Activated CD8-positive, alpha-beta T cell treated with anti-CD3 and anti-CD28 coated beads, Interleukin-2, amount 10 ng/mL, durations not matched to agents 7 days and 5 days (primary cell): ENCODE measurements at places on chromosomes 3 and 15.

DNA sequence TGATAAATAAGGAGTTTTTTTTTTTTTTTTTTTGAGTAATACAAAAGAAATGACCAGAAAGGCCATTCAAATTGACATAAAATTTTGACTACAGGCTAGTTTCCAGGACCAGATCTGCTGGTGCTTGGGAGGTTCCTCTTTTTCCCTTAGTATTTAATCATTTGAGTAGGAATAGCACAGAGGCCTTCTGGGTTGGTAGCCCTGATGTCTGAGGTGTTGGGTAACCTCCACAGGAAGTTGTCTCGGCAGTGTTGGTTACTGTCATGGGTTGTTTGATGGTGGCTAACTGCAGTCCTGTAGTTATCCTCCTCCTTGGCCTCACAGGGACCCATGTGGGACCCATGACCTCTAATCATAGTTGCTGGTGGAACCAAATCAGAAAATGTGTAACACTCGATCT is 91.1 kb downstream of the USP13 start:
- H3K27ac ChIP-seq: no peak overlapping the region
- H3K4me1 ChIP-seq: peaks cover 13% of the 10 kb centered on the region
- no peak overlapping the region for H3K4me3 ChIP-seq
- peaks cover 11% of the 10 kb centered on the region for H3K36me3 ChIP-seq
- H3K27me3 ChIP-seq: no peaks in the 10 kb centered on the region
- no peak for DNase-seq

GRCh38 chr3:24048843-24049242 is 103.8 kb downstream of the NR1D2 start:
- H3K27me3 ChIP-seq: no peaks in the 10 kb centered on the region
- H3K36me3 ChIP-seq: no peaks in the 10 kb centered on the region
- no peak overlapping the region for H3K27ac ChIP-seq
- no peak for DNase-seq
- H3K4me1 ChIP-seq: no peaks in the 10 kb centered on the region

DNA sequence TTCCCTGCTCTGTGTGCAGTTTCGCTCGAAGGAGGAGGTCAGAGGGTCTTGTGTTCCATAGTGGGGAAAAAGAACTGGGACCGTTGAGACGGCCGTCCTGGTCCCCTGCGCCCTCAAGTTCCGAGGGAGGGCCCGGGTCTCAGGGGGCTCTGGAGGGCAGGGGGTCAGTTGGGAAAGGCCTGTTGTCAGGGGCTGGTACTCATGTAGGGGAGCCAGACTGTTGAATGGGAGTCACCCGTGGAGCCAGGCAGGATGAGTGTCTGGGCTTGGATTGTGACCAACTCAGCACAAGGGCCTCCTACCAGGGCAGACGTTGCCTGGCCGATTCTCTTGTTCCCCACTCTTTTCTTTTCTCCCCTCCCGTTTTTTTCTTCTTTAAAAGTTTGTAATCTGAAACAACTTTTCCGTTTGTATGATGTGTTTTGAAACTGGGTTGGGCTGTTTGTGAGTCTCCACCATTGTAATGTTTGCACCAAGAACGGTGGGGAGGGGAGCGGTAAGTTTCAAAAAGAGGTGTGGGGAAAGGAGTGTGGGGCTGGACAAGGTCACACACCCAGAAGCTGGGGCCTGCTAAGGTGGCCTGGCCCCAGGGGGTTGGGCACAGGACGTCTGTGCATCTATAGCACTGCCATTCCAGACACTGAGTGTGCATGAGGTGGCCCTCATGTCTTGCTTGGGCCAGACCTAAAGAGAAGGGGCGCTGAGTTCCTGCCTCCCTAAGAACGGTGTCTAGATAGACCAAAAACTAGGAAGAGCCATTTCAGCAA is 1.1 kb downstream of the CMTM7 start:
- H3K4me3 ChIP-seq: peak overlapping the region; percentile 98
- peaks cover 23% of the 10 kb centered on the region for H3K36me3 ChIP-seq
- H3K27ac ChIP-seq: peak overlapping the region; percentile 92
- peaks cover 57% of the 10 kb centered on the region for H3K4me1 ChIP-seq
- no peaks in the 10 kb centered on the region for H3K27me3 ChIP-seq

GRCh38 chr3:73216310-73216709 is 154.9 kb downstream of the EBLN2 start:
- no peak overlapping the region for H3K27ac ChIP-seq
- DNase-seq: no peak
- H3K36me3 ChIP-seq: no peaks in the 10 kb centered on the region
- peaks cover 2% of the 10 kb centered on the region for H3K27me3 ChIP-seq
- H3K4me3 ChIP-seq: no peak overlapping the region

- peaks cover 37% of the 10 kb centered on the region for H3K27me3 ChIP-seq
- no peak overlapping the region for H3K27ac ChIP-seq
- no peaks in the 10 kb centered on the region for H3K36me3 ChIP-seq
- H3K4me3 ChIP-seq: no peak overlapping the region
These were observed 64.1 kb downstream of the CCDC33 start for GRCh38 chr15:74300057-74300795.

DNA sequence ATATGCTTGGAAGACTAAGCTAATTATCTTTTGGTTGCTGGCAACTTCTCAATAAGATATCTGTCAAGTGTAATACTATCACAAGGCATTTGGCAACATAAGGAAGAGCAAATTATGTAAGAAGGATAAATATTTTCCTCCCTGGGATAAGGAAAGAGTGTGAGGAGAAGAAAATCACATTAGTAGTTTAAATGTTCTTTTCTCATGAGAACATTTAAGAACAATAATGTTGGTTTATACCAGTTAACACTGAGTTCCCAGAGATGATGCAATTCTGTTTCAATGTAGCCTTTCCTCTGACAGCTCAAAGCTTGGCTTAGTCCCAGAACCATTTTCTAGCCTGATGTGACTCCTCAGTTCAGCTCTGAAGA is 66.1 kb upstream of the NPHP3 start:
- H3K4me3 ChIP-seq: no peak overlapping the region
- H3K27ac ChIP-seq: no peak overlapping the region
- DNase-seq: no peak
- peaks cover 2% of the 10 kb centered on the region for H3K27me3 ChIP-seq

DNA sequence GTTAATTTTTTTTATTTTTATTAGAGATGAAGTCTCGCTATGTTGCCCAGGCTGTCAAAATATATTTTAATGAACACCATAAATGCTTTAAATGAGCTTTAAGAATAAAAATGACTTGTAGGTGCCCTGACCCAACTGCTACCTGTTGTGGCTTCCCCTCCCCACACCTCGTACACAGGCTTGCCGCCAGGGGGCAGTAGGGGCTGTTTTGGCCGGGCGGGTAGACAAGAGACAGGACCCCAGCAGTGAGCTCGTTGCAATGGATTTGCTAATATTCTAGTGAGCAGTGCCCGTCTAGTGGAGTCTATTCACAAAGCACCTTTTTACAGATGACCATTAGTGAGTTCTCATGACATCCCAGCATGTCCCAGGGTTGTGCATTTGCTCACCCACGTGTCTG is 418.1 kb downstream of the OCA2 start:
- no peak overlapping the region for H3K4me3 ChIP-seq
- DNase-seq: no peak
- H3K27ac ChIP-seq: no peak overlapping the region
- H3K4me1 ChIP-seq: no peaks in the 10 kb centered on the region
- no peaks in the 10 kb centered on the region for H3K36me3 ChIP-seq

DNA sequence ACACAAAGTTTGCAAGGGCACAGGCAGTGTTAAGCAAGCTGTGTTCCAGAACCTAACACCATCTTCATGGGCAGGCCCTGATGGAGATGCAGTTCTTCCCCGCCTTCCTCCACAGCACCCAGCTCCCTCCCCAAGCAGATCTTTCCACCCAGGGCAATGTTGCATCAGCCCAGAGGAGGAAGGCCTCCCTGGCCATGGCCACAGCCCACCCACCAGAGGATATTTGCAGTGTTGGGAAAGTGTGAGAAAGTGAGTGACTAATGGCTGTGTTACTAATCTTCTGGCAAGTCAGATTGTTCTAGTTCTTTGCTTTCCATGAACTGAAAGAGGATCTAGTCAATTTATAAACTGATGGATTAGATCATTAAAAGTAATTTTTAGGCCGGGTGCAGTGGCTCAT is 42.0 kb upstream of the ATP10A start:
- H3K36me3 ChIP-seq: no peaks in the 10 kb centered on the region
- H3K27me3 ChIP-seq: no peaks in the 10 kb centered on the region
- H3K4me1 ChIP-seq: peaks cover 23% of the 10 kb centered on the region
- no peak overlapping the region for H3K4me3 ChIP-seq
- no peak overlapping the region for H3K27ac ChIP-seq
- DNase-seq: no peak

GRCh38 chr15:60957111-60957510 is 272.0 kb downstream of the RORA start:
- H3K36me3 ChIP-seq: no peaks in the 10 kb centered on the region
- no peak overlapping the region for H3K4me3 ChIP-seq
- H3K27ac ChIP-seq: no peak overlapping the region
- H3K4me1 ChIP-seq: no peaks in the 10 kb centered on the region
- no peak for DNase-seq

DNA sequence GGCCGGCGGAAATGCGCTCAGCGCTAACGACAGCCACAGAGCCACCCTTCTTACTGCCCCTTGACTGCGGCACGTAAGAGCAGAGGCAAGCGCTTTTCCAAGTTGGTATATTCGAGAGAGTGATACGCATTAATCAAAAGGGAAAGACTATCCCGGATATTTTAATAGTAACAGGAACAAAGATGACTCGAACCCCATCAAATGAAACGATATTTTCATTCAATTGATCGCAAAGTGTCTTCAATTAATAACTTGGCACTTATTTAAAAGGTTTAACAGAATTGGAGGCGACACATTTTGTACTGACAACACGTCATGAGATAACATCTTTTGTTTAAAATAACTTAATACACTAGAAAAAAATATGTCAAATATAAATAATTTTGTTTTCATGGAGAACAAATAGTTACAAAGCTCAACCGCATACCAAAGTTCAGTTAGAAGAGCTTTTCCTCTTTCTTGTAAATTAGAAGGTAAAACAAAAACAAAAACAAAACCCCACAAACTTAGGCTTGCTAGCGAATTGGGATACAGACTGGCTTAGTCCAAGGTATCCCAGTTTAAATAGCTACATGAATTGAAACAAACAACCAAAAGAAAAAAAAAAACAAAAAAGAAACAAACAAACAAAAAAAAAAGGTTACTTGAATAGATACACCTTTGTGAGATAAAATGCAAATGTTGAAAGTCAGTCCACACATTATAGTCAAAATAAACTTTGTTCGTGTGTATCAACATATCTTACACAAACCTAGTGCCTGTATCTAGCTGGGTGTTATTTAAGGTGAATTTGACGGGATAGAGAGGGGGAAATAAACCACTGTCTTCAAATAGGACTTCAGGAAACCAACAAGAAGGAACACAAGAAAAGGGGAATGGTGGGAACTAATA is 10.2 kb downstream of the SHOX2 start:
- H3K27me3 ChIP-seq: peaks cover 80% of the 10 kb centered on the region
- no peak overlapping the region for H3K27ac ChIP-seq
- peaks cover 15% of the 10 kb centered on the region for H3K4me1 ChIP-seq
- H3K36me3 ChIP-seq: peaks cover 3% of the 10 kb centered on the region
- no peak overlapping the region for H3K4me3 ChIP-seq
- no peak for DNase-seq

GRCh38 chr3:13827699-13828098 is 52.2 kb downstream of the WNT7A start:
- H3K27me3 ChIP-seq: no peaks in the 10 kb centered on the region
- no peaks in the 10 kb centered on the region for H3K36me3 ChIP-seq
- no peak overlapping the region for H3K27ac ChIP-seq
- H3K4me3 ChIP-seq: no peak overlapping the region
- no peaks in the 10 kb centered on the region for H3K4me1 ChIP-seq
- no peak for DNase-seq

DNA sequence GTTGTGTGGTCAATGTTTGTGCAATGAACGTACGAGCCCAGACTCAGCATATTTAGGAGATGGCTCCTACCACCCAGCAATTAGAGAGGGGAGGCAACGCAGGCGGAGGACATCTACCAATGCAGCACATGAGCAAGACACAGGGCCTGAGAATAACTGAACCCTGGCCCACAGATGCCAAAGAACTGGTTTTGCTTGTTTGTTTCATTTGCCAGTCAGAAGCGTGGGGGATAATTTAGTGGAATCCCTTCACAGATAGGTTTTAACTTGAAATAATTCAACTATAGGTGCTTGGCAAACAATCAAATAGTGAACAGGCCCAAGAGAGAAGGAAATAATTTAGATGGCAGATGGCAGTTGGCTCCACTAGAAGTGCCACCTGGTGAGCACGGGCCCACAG is 54.8 kb downstream of the LIPC start:
- peaks cover 56% of the 10 kb centered on the region for H3K4me1 ChIP-seq
- H3K4me3 ChIP-seq: no peak overlapping the region
- DNase-seq: no peak
- peak overlapping the region; percentile 95 for H3K27ac ChIP-seq

GRCh38 chr3:62529230-62529629 is 155.9 kb upstream of the FEZF2 start:
- no peaks in the 10 kb centered on the region for H3K27me3 ChIP-seq
- no peaks in the 10 kb centered on the region for H3K36me3 ChIP-seq
- peak; percentile 38 for DNase-seq
- H3K4me1 ChIP-seq: no peaks in the 10 kb centered on the region
